Mesothelial cell of epicardium (in vitro differentiated cells): ENCODE measurements at places on chromosomes 11 and 22. TPM values are rescaled to one million over a fixed set of nuclear protein-coding genes. Genes with fewer than 3 reads are reported as not detected.

MS4A6E gene
- not detected in 3 replicates for total RNA-seq

TSKU gene
- total RNA-seq: 39.3 to 43.7 TPM (median 42.8 TPM) in 3 replicates

C11orf16 gene
- not detected in 3 replicates for total RNA-seq

VSIG10L2 gene
- total RNA-seq: not detected in 3 replicates

SLC6A5 gene
- not detected in 3 replicates for total RNA-seq

MUC2 gene
- 0.02 to 0.07 TPM (median 0.04 TPM) in 3 replicates for total RNA-seq

DNA sequence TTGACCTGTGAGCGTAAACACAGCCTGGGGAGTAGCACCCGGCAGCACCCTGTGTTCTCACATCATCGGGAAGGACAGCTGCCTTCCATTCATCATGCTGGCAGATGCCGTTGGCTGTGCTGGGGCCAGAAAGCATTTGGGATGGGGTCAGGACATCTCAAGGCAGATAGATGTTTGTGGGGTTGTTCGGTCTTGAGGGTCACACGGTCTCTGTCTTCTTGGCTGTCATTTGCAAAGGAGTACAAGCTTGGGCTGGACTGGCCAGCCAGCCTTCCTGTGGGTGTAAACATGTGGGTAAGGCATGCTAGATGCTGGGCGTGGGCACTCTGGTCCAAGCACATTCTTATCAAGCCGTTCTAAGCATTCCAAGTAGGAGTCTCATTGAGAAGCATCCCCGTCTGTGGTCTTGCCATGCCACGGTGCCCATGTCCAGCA is 81.4 kb downstream of the TBC1D22A start:
- no peak for DNase-seq
- no peaks in the 10 kb centered on the region for H3K27me3 ChIP-seq
- H3K36me3 ChIP-seq: peaks cover 4% of the 10 kb centered on the region
- peaks cover 34% of the 10 kb centered on the region for H3K4me1 ChIP-seq

GRCh38 chr11:128424851-128425285 is 162.5 kb downstream of the ETS1 start:
- no peaks in the 10 kb centered on the region for H3K36me3 ChIP-seq
- no peak for DNase-seq
- H3K27ac ChIP-seq: peak overlapping the region; percentile 51
- no peak overlapping the region for H3K4me3 ChIP-seq

DNA sequence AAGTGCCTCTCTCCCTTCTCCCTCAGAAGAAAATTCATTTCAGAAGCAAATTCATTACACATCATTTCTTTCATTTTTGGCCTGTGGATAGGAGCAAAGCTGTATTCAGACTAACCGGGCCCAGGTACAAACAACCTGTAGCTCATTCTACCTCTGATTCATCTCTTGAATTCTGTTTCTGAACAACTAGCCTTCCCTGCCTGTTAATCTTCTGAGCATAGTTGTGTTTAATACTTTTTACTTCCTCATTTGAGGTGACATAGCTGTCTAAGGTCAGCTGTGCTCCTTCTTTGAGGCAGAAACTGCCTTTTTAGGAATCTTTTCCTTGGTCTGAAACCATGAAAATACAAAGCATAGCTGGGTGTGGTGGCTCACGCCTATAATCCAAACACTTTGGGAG is 12.6 kb upstream of the IL18BP start:
- H3K36me3 ChIP-seq: peaks cover 16% of the 10 kb centered on the region
- no peak overlapping the region for H3K4me3 ChIP-seq
- no peaks in the 10 kb centered on the region for H3K27me3 ChIP-seq

- peaks cover 3% of the 10 kb centered on the region for H3K36me3 ChIP-seq
- H3K4me1 ChIP-seq: peaks cover 34% of the 10 kb centered on the region
- no peak for DNase-seq
- H3K27ac ChIP-seq: peak overlapping the region; percentile 40
Observed at GRCh38 chr11:63491636-63492372, 837 bp upstream of the PLAAT5 start.

GRCh38 chr11:18368221-18368620 is 26.1 kb upstream of the LDHA start:
- no peak overlapping the region for H3K27ac ChIP-seq
- no peak for DNase-seq
- H3K4me1 ChIP-seq: no peaks in the 10 kb centered on the region
- no peaks in the 10 kb centered on the region for H3K27me3 ChIP-seq
- peaks cover 21% of the 10 kb centered on the region for H3K36me3 ChIP-seq

- peaks cover 68% of the 10 kb centered on the region for H3K27me3 ChIP-seq
- H3K4me3 ChIP-seq: peak overlapping the region; percentile 79
- H3K4me1 ChIP-seq: peaks cover 71% of the 10 kb centered on the region
- H3K27ac ChIP-seq: peak overlapping the region; percentile 54
- H3K36me3 ChIP-seq: no peaks in the 10 kb centered on the region
- DNase-seq: no peak
Observed at GRCh38 chr11:129373489-129373953, 2.1 kb upstream of the BARX2 start.

GRCh38 chr22:47626428-47627390 is 864.3 kb downstream of the TBC1D22A start:
- H3K27me3 ChIP-seq: no peaks in the 10 kb centered on the region
- no peak overlapping the region for H3K4me3 ChIP-seq
- DNase-seq: no peak
- no peaks in the 10 kb centered on the region for H3K36me3 ChIP-seq

- H3K4me1 ChIP-seq: peaks cover 2% of the 10 kb centered on the region
- no peaks in the 10 kb centered on the region for H3K36me3 ChIP-seq
- no peaks in the 10 kb centered on the region for H3K27me3 ChIP-seq
- H3K4me3 ChIP-seq: no peak overlapping the region
Observed at GRCh38 chr11:69563946-69564775, 76.8 kb upstream of the CCND1 start.

DNA sequence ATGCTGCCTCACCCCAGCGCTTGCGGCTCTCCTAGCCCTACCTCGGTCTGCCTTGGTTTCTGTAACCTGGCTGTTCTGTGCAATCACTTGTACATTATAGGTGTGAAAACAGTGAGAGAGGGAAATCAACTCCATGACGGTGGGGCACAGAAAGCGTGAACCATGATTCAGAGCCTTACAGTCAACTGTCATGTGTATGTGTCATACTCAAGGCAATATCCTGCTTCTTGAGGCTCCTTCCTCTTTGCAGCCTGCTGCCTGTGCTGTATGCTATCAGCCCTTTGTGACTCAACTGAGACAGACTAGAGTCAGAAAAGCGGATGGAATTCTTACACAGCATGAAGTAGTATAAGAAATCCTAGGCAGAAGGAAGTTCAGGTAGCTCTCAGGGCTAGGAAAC is 2.1 kb downstream of the NRIP3 start:
- H3K4me1 ChIP-seq: peaks cover 8% of the 10 kb centered on the region
- no peak overlapping the region for H3K27ac ChIP-seq
- H3K27me3 ChIP-seq: peaks cover 72% of the 10 kb centered on the region
- H3K4me3 ChIP-seq: no peak overlapping the region
- DNase-seq: no peak

DNA sequence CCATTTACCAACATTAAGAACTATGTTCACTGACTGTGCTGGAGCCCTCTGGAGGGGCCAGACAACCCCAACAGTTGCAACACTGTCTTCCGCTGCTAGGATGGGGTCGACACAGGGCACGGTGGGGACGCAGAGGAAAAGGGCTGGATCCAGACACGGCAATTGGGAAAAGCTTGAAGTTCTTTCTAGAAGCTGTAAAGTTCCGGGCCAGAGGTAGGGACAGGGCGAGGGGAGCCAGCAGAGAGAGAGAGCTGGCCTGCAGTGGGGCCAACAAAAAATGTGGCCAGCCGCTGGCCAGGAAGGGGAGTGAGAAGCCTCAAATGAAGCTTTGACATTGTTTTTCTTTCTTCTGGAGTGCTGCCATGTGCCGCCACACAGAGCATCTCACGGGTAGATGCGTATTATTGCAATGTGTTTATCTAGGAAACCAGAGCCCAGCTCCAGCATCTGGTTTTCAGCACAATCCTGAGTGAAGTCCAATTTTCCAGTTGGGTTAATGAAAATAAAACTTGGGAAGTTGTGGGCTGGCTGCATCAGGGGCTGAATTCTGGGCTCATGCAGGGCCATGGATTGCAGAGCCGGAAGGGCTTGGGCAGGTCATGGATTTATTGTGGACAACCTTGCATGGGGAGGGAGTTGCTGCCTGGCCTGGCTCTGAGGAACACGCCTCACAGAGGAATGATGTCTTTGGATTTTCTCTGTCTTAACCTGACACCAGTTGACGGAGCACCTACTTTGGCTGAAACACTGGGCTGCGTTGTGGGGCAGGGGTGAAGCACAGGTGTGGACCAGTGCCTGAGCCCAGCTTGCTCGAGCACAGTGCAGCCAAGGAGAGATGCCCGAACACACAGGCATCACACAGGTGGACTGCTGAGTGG is 67.6 kb upstream of the AMPD3 start:
- peaks cover 19% of the 10 kb centered on the region for H3K4me1 ChIP-seq
- no peak for DNase-seq
- peak overlapping the region; percentile 57 for H3K27ac ChIP-seq
- no peaks in the 10 kb centered on the region for H3K36me3 ChIP-seq

DNA sequence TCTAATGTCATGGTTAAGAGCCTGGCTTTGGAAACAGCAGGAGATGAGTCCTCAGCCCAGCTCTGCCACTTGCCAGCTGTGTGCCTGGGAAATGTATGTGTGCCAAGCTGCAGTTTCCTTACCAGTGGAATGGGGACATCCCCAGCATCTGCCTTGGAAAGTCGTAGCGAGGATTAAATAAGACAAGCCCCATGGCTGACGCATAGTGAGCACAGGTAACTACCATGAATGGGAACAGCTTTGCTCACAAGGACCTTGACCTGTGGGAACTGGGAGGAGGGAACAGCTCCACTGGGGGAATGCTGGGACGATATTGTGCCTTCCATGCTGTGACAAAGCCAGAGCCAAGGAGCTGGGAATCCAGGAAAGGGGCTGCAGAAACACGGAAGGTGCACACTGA is 2.6 kb upstream of the DSCAML1 start:
- H3K27ac ChIP-seq: no peak overlapping the region
- no peak overlapping the region for H3K4me3 ChIP-seq
- no peak for DNase-seq

DNA sequence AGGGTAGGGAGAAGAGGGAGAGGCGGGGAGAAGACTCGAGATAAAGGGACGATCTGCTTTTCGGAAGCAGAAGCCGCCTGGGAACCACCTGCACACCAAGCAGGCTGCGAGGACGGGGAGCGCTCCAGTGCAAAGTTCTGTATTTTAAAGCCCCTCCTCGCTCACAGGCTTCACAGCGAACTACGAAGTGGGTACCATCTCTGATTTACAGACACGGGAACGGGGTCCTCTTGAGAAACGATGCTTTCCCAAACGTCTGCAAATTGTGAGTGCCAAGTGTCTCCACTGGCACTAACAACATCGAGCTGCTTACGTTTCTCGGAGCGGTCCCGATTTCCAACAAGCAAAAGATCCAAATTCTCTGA is 700 bp upstream of the STX3 start:
- peaks cover 3% of the 10 kb centered on the region for H3K27me3 ChIP-seq
- no peak for DNase-seq
- no peaks in the 10 kb centered on the region for H3K36me3 ChIP-seq
- peaks cover 25% of the 10 kb centered on the region for H3K4me1 ChIP-seq

- no peak for DNase-seq
- H3K4me3 ChIP-seq: no peak overlapping the region
- H3K27me3 ChIP-seq: peaks cover 63% of the 10 kb centered on the region
- no peaks in the 10 kb centered on the region for H3K36me3 ChIP-seq
- no peaks in the 10 kb centered on the region for H3K4me1 ChIP-seq
Observed at GRCh38 chr11:124732230-124732629, 7.5 kb upstream of the NRGN start.

GRCh38 chr22:20786536-20786979 is 12.6 kb downstream of the SERPIND1 start:
- no peaks in the 10 kb centered on the region for H3K4me1 ChIP-seq
- H3K36me3 ChIP-seq: peaks cover 8% of the 10 kb centered on the region
- H3K4me3 ChIP-seq: no peak overlapping the region
- DNase-seq: no peak
- no peak overlapping the region for H3K27ac ChIP-seq
